ENCODE measurements at places on chromosomes 12 and 14. TPM values are rescaled to one million over a fixed set of nuclear protein-coding genes. Genes with fewer than 3 reads are reported as not detected.

DNA sequence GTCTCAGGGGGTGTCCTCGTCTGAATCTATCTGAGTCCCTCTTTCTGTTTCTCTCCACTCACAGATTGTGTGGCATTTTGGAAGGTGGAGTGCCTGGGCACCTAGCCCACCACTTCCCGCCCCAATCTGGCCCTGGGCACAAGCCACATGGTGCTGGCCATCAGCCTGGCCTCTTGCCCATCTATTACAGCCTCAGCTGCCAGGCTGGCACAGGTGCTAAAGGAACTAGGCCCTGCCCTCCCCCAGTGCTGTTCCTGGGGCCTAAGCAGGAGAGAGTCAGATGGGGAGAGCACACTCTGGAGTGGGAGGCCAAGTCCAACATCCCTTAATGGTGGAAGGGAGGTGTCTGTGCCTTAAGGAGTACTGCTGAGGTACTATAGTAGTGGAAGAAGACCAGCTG, 8.3 kb upstream of the CALCOCO1 start:
- DNase-seq: peak; percentile 36

DNA sequence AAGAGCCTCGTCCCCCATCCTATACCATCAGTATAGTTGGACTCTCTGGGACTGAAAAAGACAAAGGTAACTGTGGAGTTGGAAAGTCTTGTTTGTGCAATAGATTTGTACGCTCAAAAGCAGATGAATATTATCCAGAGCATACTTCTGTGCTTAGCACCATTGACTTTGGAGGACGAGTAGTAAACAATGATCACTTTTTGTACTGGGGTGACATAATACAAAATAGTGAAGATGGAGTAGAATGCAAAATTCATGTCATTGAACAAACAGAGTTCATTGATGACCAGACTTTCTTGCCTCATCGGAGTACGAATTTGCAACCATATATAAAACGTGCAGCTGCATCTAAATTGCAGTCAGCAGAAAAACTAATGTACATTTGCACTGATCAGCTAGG, 13.6 kb downstream of the ARHGAP5 start:
- DNase-seq: no peak

The LRRC10 gene
- total RNA-seq: not detected

The CIDEB gene
- total RNA-seq: 14.6 TPM

DNA sequence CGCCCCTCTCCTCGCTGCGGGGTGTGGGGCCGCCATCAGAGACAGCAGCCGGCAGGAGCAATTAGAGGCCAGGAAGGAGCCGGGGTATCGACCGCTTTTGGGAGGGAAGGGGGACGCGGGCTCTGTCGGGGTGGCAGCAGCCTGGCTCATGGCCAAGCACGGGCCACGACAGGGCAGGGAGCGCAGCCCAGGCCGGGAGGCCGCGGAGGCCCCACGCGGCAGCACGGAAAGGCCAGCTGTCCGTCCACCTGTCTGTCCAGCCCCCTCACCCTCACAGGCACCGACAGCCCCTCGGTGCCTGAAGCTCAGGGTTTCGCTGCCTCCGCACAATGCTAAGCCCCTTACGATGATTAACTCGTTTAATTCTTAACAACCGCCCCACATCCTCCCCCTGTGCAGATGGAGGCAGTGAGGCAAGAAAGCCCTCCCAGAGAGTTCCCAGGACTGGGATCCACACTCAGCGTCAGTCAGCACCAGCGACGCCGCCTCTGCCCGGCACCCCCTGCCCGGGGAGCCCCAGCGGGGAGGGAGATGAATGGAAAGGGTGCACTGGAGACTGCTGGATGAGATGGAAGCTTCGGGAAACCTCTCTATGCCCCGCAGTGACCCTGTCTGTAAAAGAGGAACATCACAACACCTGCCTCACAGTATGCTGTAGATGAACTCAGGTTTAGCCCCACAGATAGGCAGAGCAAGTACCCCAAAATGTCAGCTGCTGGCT, 23.7 kb downstream of the NCOR2 start:
- no peak for DNase-seq

- DNase-seq: peak; percentile 68
Measured at GRCh38 chr14:28756884-28757570, 9.6 kb upstream of the FOXG1 start.

GRCh38 chr12:103901518-103902173, 28.6 kb upstream of the HSP90B1 start:
- DNase-seq: no peak

The RASAL1 gene
- 3.8 TPM for total RNA-seq

The CATSPERB gene
- 5.7 TPM for total RNA-seq

The TBX3 gene
- 55.1 TPM for total RNA-seq

DNA sequence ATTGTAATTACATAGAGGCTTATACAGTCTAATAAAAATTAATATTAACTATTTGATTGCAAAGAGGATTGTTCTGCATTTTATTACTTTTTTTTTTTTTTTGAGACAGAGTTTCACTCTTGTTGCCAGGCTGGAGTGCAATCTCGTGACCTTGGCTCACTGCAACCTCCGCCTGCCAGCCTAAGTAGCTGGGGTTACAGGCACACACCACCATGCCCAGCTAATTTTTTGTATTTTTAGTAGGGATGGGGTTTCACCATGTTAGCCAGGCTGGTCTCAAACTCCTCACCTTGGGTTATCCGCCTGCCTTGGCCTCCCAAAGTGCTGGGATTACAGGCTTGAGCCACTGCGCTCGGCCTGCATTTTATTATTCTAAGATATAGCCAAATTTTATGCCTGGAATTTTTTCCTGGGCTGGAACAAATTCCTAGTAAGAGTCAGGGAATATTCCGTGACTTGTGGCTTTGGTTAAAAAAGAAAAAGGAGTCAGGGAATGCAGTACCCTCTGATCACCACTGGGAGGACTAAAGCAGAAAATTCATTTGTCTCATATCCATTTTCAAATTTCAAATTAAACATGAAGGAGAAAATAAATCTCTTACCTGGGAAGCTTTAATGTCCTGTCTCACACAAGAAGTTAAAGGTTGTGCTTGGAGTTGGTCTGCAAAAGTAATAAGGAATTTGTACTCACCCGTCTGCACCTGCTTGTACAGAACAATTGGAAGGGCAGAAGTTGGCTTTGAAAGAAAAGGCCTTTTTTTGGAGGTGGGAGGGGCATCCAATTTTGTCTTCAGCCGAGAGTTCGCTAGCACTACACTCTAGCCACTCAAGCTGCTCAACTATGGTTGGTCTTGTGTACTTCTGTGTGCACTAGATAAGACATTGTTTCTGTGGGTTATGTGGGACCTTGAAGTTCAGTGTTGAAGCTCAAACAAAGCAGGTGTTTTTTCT, 8.7 kb downstream of the MARK3 start:
- peak; percentile 41 for DNase-seq

DNA sequence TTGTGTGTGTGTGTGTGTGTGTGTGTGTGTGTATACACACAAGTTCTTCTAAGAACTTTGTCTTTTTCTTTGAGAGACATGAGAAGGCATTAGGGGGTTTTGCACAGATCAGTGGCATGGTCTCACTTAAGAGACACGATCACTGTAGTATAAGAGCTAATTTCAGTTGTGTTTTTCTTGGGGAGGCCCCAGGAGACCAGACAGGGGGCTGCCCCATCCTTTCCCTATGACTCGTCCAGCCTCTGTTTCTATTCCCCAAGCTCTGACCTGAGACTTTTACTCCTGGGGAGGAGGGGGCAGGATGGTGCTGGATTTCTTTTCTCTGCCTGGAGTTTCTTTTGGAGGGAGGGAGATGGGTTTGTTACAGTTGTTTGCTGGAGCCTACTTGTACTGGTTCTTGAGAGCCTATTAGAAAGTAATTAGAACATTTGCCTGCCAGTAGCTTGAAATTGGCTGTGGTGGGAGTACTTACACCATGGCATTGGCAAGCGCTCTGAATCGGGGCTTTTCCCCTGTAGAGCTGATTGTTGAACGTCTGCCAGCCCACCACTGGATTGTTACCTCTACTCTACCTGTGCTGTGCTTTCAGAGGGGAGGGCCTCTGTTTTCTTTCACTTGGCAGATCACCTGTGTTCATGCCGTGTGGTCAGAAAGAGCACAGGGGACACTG, 109.5 kb downstream of the TSPAN9 start:
- no peak for DNase-seq

DNA sequence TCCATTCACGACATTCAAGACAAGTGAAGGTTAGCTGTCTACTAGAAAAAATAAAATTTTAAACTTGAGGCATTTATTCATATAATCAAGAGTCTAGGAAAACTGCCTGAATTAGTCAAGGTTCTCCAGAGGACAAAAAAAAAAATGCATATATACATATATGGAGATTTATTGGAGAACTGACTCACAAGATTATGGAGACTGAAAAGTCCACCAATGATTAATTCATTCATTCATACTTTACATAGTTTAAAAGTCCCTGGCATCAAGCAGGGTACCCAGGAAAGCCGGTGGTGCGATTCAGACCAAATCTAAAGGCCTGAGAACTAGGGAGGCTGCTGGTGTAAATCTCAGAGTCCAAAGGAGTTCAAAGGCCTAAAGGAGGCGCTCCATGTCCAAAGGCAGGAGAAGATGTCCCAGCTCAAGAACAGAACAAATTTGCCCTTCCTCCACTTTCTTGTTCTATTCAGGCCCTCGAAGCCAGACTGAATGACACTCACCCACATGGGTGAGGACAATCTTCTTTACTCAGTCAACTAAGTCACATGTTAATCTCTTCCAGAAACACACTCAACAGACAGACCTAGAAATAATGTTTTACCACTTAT, 64.3 kb downstream of the ANKS1B start:
- no peak for DNase-seq

GRCh38 chr12:61356485-61356884, 903.7 kb upstream of the USP15 start:
- no peak for DNase-seq

DNA sequence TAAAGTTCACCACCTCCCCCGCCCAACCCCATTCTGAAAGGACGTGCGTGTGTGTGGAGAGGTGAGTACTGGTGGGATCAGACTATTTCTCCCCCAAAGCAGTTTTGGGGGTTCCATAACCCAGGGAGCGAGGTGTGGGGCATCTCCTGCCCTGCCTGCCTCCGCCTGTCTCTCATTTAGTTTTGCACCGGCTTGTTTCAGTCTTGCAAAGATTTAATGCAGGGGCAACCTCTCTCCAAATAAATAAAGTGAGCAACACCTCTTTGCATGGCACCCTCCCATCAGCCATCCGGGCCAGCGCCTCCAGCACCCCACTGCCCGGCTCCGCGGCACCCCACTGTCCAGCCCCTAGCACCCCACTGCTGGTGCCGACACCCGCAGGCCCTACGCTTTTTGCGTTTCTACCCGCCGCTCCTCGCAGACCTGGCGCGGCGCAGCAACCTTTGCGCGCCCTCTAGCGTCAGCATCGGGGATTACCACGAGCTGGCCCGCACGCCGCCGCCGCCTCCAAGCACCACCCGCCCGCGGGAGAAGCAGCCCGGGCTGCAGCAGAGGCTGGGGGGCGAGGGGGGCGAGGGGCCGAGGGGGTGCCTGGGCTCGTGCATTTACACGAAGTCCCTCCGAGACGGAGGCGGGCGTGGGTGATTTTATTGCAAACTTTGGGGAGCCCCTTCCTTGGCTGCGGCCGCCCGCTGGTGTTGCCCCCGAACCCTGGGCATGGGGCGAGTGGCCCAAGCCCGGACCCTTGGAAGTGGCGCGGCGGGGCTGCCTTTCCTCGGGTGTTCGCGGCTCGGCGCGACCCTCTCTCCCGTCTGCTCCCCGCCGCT, 55.8 kb upstream of the VRK1 start:
- peak; percentile 71 for DNase-seq

DNA sequence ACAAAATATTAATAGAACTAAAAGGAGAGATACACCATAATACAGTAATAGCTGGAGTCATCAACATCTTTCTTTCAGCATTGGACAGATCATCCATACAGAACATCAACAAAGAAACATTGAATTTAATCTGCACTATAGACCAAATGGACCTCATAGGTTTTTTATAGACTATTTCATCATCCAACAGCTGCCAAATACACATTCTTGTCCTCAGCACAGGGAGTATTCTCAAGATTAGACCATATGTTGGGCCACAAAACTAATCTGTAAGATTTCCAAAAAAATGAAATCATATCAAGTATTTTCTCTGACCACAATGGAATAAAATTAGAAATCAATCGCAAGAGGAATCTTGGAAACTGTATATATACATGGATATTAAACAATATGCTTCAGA, 86.9 kb downstream of the FSCB start:
- peak; percentile 3 for DNase-seq

GRCh38 chr14:88554457-88555286, at the start of gene PTPN21:
TSS of gene PTPN21 (minus strand) at chr14:88555007. CDS start at chr14:88550417, 4,590 bp downstream.
- DNase-seq: peak; percentile 92

Data from tongue (tissue), 3 donors.